ENCODE measurements at places on chromosomes 5 and 9.

DNA sequence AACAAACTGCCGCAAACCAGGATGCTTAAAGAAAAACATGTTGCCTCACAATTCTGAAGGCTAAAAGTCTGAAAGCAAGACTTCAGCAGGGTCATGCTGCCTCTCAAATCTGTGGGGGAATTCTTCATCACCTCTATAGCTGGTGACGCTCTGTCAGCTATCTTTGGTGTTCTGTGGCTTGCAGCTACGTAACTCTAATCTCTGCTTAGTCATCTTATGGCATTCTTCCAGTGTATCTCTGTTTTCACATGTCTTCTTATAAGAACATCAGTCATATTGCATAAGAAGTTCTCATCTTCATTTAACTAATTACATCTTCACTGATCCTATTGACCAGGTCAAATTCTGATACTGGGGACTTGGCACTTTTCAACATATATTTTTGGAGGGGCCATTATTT, 243.0 kb downstream of the CDH10 start:
- peak; percentile 20 for DNase-seq

GRCh38 chr5:80986382-80986781, 26.2 kb downstream of the RASGRF2 start:
- DNase-seq, result no peak

DNA sequence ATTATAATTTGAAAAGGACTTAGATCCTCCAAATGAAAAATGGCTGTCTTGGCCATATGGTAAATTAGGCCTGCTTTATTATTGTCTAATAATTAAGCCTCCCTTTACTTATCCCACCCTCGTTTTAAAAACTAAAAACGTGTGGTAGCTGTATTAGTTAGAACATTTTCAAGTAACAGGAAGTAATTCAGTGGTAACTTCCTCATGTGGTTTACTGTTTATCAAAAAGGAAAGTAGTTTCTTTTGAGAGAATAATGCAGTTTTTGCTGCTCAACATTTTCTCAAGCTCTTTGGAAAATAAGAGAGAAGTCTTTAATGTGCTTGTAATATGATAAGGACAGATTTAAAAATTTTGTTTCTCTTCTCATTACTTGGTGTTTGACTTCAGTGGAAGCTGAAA, 26.0 kb downstream of the ZCCHC7 start:
- DNase-seq, result peak; percentile 29

GRCh38 chr5:148491793-148492184, 108.0 kb downstream of the FBXO38 start:
- no peak for DNase-seq

- DNase-seq, result no peak
Observed at GRCh38 chr5:6501701-6502100, 53.0 kb downstream of the UBE2QL1 start.
